ENCODE measurements at places on chromosomes 6 and 20.

DNA sequence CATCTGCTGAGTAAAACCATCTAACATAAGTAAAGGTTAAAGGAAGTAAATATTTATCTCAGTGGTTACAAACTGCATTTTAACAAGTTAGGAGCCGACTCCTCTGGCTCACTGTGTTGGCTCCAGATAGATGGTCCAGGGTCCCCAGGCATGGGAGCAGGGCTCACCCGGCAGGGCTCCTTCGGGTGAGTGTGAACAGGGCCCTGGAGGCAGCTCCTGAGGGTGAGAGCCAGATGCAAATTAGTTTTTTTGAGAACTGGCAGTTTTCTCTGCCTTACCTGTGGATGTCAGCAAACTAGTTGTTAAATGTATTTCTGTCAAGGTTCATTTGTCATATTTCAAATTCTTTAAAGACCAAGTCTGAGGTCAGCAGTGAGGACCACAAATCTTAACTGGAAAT is 21.5 kb downstream of the TPBG start:
- DNase-seq, result no peak

DNA sequence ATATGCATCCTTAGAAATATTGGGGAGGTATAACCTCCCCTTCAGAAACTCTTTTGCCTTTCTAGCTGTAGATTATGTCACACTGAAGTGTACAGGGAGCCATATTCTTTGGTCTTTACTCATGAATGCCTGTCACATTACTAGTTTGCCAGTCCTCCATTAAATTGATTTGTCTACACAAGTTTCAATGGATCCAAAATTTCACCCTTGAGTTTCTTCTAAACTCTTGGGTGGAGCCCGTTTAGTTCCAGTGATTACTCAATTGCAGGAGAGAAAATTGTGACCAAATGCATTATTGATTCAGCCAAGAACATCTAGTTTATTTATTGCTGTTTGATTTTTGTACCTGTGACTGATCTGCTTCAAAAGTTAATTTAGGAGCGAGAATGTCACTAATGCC is 60.4 kb upstream of the TFB1M start:
- DNase-seq, result no peak

GRCh38 chr6:141989706-141989959 is 143.1 kb upstream of the GJE1 start:
- no peak for DNase-seq

DNA sequence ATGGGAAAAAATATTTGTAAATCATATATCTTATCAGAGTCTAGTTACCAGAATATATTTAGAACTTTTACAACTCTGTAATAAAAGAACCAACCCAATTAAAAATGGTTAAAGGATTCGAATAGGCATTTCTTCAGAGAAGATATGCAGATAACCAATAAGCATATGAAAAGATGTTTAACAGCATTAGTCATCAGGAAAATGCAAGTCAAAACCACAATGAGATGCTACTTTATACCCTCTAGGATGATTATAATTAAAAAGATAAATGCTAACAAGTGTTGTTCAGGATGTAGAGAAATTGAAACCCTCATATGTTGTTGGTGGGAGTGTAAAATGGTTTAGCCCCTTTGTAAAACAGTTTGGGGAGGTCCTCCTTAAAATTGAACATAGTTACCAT is 94.1 kb downstream of the LRRC1 start:
- no peak for DNase-seq

- peak; percentile 6 for DNase-seq
Measured at GRCh38 chr6:98945311-98946115, 2.2 kb downstream of the FBXL4 start.

GRCh38 chr20:5785146-5785545 is 34.9 kb downstream of the SHLD1 start:
- DNase-seq, result no peak

DNA sequence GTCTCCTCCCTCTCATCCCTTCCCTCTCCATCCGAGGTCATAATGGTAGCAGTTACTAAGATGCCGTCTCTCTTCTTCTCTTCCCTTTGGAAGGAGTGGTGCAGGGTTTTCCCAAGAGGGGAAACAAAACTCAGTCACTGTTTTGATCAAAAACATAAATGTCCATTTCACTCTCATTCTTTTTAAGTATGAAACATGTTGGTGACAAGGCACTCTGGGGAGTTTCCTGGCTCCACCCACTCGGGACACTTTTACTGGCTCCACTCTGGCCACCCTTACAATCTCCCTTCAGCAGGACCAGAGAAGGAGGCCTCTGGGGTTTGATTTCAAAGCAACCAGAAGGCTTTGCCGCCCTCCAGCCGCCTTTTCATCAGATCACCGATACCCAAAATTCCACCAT is 57.0 kb downstream of the FGD2 start:
- DNase-seq, result no peak

GRCh38 chr20:58328836-58329235 is 19.3 kb downstream of the RAB22A start:
- no peak for DNase-seq

GRCh38 chr6:100918152-100918551 is 37.0 kb upstream of the ASCC3 start:
- DNase-seq, result no peak

- no peak for DNase-seq
Measured at GRCh38 chr20:31662372-31662854, 24.7 kb downstream of the COX4I2 start.

DNA sequence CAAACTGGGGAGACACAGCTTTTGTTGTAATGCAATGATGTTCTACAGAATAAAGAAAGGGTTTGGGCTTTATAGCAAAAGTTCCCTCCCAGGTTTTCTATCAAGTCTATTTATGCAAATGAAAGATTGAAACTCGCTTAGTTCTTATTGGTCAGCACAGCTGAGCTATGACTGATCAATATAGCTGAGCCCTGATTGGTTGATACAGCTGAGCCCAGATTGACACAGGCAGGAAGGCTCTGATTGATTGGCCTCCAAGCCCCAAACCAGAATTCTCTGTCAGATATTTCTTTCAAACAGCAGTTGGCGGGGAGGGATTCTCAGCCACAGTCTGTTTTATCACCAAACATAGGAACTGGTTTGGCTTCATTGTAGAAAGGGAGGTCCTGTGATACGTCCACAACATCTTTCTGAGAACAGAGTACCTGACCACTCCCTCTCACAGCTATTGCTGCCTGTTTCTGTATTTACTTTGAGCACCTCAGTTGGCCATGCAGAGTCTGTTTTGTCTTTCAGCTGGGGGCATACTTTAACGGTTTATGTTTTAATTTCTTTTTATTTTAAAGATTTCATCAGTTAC is 223.5 kb downstream of the PACRG start:
- DNase-seq, result no peak

DNA sequence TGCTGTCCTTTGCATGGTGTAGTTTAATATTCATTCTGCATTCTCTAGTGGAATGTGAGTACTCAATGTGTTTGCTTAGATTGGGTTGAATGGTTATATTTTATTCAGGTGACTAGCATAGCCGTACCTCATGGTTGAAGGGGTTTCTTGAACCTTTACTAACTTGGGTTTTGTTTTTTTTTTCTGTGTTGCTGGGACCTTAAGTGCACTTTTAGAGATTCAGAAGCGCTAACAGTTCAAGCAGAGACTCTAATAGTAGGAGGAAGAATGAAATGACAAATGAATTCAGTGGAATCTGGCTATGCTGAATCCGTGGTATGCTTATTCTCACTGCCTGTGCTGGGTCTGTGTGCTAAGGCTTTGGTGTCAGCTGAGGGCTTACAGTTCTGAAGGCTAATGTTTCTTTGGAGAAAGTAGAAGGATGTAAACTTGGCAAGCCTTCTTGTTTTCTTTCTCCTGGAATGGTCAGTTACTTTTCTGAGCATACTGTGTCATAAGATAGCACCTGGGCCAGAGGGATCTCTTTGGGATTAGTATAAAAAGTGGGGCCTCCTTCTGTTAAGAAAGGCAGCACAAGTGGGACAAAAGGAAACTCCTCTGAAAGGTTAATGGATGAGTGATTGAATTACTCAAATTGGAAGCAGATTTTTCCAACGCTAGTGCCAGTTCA is 28.7 kb downstream of the RNF144B start:
- no peak for DNase-seq

DNA sequence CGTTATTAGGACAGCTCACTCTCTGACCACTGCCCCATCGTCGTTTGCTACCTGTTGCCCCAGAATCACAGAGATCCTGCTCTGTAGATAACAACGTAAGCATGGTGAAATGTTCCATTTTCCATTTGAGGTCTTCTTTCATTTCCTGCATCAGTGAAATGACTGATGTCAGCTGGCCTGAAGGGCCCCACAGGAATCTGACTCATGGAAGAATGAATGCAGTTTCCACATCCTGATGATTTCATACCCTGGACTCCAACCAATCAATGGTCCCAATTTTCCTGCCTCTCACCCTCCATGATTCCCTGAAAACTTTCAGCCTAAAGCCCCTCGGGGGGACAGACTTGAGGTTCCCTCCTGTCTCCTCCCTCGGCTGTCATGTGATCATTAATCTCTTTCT is 394.4 kb upstream of the CDH4 start:
- no peak for DNase-seq

- DNase-seq, result peak; percentile 3
Measured at GRCh38 chr20:44038681-44039123, 124.0 kb downstream of the TOX2 start.

GRCh38 chr20:4926531-4927156 is 74.7 kb downstream of the SLC23A2 start:
- no peak for DNase-seq
